ENCODE measurements at places on chromosomes 7 and 10.
A peak's percentile ranks its signal among the peaks of the same experiment; 100 is the strongest.

GRCh38 chr7:113119429-113119828, 1.1 kb upstream of the SMIM30 start:
- DNase-seq, result no peak

DNA sequence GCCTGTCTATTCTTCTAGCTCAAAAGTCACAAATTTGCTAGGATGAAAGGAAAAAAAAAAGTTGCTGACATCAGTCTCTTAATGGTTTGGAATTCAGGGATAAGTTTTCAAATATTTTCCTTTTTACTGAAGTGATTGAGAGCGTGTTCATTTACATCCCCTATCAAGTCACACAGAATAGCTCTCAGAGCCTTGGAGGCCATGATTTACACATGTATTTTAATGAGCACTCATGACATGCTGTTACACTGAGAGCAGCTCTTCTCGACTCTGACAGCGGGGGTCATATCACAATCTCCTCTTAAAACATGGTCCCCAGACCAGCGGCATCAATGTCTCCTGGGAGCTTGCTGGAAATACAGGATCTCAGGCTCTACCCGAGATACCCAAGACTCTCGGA, 232.7 kb downstream of the POU6F2 start:
- no peak for DNase-seq

GRCh38 chr10:126476246-126476645, 88.0 kb upstream of the ADAM12 start:
- DNase-seq, result no peak

DNA sequence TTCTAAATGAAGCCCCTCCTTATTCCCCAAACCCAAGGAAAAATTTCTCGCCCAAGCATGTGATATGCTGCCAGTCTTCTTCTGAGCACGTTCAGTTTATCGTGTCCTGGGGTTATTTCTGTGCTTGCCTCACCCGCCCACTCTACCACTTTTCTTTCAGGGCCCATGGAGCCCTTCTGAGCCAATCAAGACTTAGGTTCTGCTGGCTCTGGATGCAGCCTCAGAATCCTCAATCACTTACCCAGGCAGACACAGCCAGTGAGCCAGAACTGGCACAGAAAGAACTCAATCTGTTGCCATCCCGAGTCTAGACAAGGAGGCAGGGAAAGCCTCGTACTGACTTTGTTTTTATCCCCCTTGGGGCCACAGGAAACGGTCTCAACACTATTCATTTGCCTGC, 34.2 kb upstream of the C10orf90 start:
- DNase-seq, result no peak

DNA sequence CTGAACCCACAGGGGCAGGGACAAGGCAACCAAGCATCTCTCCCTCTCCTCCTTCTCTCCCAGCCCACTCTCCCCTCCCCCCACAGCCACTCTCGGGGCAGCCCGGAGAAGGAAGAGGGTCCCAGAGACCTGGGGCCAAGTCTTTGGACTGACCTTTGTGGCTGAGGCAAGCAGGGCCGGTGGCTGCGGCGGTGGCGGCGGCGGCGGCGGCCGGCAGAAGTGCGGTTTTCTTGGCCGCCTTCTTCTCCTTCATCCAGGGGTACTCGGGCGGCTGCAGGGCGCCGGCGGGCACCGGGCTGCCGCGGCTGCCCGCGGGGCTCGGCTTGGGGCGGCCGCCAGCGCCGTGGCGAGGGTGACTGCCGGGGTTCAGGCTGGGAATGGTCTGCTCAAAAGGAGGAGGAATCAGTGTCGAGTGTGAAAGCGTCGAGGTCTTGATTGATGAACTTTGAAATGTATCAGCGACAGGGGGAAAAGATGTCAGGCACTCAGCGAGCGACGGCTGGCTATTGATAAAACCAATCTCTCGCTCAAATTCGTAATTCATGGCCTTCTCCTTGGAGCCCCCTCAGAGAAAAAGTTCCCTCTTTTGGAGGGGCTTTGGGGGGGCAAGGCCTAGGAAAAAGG, 414 bp downstream of the HOXA2 start:
- no peak for DNase-seq

- DNase-seq, result no peak
Measured at GRCh38 chr7:2437537-2438148, 34.2 kb downstream of the CHST12 start.

- DNase-seq, result no peak
Measured at GRCh38 chr7:34488766-34489165, 169.3 kb upstream of the NPSR1 start.

DNA sequence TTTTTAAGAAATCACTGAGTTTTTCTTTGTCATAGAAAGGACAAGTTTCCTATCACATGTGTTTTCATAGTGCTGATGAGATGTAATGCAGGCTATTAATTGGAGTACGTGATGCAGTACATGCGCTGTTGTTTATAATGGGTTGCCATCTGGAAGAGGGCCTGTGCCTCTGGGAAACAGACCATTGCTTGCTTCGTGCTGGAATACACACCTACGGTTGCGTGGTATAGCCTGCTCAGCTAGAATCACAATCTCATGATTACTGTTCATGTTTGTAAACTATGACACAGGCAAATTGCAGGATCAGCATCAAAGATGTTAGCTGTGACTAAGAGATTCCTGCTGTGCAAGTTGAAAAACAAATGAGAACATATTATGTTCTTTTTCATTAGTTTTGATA, 107.2 kb upstream of the STEAP1B start:
- no peak for DNase-seq

GRCh38 chr10:98033515-98033914, 3.1 kb upstream of the CRTAC1 start:
- DNase-seq, result no peak

DNA sequence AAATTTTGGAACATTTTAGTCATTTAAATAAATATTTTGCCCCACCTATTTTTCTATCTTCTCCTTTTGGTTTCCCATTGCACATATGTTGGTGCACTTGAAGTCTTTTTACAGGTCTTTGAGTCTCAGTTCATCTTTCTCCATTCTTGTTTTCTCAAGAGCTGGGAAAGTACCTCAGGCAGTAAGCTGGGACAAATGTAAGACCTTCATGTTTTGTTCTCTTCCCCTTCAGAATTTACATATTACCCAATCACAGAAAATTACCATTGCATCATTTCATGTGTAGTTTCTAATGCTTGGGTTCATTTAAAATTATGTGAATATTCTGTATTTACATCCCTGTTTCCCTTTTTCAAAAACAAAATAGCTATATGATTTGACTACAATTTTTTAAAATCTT, 1150.0 kb upstream of the POT1 start:
- no peak for DNase-seq

GRCh38 chr7:81469869-81470723, 299.8 kb downstream of the HGF start:
- peak; percentile 47 for DNase-seq

DNA sequence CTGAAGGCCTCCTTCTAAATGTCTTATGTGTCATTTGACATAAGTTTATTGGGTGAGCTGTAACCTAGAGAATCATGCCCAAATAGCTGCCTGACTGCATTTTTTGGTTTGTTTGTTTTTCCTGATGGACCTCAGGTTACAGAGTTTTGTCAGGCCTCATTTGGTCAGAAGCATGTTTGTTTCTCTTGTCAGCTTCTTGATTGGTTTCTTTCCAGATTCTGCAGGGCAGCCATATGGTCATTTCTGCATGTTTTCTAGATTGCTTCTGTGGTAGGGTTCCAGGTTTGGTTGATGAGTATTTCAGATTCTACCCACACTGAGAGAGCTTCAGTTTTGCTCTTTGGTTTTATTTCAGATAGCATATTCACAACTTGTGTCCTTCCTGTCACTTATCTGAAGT, 28.0 kb downstream of the GLCCI1 start:
- peak; percentile 81 for DNase-seq

DNA sequence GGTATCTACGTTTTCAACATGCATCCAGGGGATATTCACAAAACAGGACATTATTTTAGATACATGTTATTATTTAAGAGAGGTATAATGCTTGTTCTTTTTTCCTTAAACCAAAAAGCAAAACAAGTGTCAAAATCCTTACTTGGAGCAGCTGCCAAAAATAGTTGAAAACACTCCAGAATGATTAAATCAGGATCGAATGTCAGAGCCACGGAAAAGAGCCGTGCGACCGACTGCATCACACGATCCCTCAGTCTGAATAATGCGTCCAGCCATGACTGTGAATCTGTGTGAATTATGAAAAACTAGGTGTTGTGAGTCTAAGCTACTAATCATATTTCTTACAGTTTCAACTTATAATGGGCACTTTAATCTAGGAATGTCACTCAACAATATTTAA, 126.0 kb downstream of the PARD3 start:
- no peak for DNase-seq

DNA sequence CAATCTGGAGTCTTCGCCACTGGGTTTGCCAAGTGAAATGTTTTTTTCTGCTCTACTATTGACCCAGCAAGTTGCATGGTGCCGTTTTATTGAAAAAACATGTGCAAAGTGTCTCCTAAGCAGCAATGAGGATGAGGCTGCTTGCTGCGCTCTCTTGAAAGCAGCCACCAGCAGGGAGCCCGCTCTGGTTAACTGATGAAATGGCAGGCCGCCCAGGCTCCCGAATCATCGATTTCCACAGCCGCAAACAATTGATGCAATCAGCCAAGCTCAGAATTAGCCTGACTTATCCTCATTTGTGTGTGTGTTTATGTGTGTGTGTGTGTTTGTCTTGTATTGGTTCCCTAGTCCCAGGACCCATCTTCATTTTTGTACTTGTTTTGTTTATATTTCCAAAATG, 22.2 kb upstream of the LYZL1 start:
- no peak for DNase-seq

GRCh38 chr7:132655131-132655727, 79.0 kb upstream of the PLXNA4 start:
- DNase-seq, result no peak

- no peak for DNase-seq
Measured at GRCh38 chr7:135186261-135186540, 15.7 kb upstream of the CYREN start.

GRCh38 chr7:96157856-96158255, 164.0 kb downstream of the SLC25A13 start:
- no peak for DNase-seq

DNA sequence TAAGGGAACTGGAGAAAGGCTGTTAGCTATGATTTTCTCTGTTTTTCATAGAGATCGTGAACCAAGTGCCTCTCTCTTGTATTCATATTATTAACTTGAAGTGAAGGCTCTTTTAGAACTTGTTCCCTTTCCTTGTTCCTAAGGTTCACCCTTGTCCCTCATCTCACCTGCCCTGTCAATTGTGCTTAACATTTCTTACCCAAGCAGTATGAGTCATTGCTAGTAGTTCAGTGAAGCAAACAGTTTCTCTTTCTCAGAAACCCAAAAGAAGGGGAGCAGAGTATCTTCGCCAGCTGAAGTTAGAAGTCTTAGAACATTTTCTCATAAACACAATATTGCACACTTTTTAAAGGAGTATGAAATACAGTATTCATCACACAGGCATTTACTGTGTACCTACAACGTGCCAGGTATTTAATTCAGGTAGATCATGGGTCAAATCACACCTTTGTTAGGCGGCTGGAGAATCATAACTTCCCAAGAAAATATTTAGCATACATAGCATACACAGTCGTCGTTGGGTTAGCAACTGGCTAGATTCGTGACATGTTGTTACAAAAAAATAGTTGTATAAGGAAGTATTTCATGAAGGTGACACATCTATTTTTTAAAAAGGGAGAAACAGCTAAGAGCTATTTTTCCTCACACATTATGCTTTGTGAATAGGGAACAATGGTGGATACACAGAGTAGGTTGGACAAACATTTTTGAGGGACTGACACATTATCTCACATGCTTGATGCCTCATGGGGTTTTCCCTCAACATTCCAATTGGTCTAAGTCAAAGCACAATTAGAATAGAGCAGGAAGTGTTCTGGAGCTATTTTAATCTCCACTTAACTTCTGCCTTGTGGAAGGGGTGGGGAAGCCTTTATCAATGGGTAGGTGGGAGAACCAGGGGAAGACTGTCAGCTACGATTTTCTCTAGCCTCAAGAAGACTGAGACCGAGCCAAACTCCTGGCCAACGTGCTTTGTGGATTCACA, 13.2 kb downstream of the HDAC9 start:
- DNase-seq, result no peak

DNA sequence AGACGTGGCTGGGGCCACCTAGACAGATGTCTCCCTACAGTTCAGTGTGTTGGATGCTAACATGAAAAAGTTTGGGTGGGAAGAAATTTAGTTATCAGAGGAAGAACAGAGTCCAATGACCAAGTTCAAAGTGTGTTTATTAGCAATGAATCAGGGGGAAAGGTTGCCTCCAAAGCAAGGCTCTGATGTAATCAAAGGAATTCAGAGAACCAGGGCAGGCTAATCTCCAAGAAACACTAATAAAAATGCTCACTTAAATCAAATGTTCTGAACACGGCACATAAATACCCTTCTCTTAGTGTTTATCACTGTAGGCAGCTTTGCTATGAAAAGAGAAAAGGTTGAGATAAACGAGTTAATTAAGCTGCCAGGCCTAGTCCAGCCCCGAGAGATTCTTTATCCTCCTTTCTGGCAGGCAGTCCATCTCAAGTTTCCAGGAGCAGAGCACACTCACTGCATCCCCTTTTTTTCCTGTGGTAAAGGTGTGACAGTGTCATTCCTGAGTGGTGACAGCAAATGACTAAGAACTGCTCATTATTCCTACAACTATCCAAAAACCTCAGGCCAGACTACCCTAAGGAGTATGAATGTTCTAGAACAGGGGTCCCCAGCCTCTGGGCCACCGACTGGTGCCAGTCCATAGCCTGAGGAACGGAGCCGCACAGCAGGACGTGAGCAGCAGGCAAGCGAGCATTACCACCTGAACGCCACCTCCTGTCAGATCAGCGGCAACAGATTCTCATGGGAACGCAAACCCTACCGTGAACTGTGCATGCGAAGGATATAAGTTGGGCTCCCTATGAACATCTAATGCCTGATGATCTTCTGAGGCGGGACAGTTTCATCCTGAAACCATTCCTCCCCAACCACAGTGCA, 66.9 kb upstream of the FHIP2A start:
- DNase-seq, result no peak

DNA sequence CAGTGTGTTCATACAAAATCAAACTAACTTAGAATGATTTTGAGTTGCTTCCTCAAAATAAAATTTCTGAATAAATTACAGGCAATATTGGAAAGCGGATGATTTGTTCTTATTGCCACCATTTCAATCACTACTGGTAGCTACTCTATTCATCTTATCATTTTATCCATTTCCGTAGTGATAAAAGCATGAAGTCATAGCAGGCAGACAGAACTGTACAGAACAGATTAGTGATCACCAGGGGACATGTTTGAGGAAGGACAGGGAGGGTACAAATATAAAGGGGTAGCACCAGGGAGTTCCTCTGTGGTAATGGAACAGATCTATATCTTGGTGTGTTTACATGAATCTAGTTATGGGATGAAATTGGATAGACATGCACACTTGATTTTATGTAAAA, 138.5 kb downstream of the WNT2 start:
- no peak for DNase-seq

DNA sequence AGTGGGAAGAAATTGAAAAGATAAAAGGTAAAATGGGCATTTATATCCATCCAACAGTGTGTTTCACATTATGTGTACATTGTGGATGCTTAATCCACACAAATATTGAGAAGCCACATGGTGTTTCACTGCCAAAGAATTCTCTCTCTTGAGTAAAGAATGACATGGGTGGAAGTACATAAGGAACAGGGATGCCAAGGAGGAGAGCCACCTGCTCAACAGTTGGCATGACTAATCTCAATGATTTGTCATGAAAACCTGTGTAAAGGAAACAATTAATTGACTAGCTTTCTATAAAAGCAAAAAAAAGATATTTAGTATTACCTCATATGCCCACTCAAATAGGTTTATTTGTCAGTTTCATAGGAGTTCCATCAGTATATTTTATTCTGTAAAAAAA, 43.1 kb downstream of the MAGI2 start:
- no peak for DNase-seq

- no peak for DNase-seq
Measured at GRCh38 chr10:42879380-42880254, 97.0 kb downstream of the BMS1 start.

All from NCI-H446 treated with DMSO at 0.1 percent for 48 hours (cell line).